T-helper 1 cell (primary cell): ENCODE measurements at places on chromosomes 6 and 20.

GRCh38 chr6:121688974-121689373 is 253.5 kb downstream of the GJA1 start:
- DNase-seq = no peak

DNA sequence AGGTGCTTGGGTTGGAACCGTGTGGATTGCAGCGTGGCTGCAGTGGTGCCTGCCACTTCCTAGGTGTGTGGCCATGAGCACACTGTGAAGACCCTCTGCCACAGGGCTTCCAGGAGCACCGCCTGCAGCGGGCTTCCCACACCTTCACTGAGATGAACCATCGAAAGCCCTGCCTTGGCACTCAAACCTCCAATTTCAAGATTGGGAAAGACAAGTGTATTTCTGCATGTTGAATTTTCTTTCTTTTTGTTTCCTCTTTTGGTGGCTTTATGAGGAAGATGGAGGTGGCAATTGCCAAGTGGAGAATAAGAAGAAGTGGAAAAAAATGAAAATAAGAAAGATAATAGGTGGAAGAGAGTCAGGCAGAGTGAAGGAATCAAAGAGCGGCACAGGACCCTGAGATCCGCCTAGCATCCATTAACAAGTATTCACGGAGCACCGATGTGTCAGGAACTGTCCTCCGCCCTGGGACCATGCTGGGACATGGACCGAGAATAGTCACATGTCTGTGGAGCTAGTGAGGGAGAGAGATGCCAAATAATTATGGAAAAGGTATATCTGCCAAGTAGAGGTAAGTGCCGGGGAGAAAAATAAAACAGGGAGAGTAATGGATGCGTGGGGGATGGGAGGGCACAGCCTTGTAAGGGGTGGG is 159.9 kb downstream of the BCAS1 start:
- DNase-seq = no peak

DNA sequence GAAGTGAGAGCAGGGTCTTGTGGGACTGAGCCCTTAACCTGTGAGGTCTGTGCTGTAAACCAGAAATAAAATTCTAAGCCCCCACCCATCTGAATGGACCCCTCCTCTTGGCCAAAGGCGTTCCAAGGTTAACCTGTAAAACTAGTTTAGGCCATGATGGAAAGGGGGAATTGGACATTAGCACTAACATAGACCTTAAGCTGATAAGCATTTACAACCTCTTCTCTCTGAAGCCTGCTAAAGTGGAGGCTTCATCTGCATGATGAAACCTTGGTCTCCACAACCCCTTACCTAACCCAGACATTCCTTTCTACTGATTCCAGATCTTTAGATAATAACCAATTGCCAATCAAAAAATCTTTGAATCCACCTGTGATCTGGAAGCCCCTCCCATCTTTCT is 25.8 kb downstream of the PIGT start:
- no peak for DNase-seq

DNA sequence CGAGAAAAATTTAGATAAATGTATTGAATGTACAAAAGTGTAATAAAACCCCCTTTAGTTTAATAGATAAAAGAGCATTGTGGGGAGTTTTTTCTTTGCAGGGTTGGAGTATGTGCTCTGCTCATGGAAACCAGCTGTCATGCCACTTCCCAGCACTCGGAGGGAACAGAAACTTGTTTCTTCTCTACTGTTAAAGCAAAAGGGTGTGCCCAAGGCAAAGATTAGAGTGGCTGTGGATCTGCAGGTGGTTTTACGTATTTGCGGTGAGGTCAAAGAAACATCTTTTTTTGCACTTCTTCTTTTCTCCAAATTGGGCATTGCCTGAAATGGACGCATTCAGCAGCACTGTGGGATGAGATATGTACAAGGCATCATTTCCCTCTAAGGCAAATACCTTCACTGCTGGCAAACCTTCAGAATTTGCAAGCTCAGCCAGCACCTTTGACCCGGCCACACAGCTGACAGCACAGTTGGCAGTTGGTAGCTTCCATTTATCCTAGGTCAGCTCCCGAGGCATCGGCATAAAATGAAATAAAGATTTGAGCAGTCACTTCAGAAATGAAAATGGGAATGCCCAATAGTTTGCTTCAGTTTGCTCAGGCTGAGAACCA is 178.4 kb upstream of the EYA4 start:
- DNase-seq = no peak

- no peak for DNase-seq
Observed at GRCh38 chr6:90424580-90424979, 127.9 kb upstream of the BACH2 start.

GRCh38 chr20:7859356-7859802 is 80.9 kb downstream of the HAO1 start:
- no peak for DNase-seq

GRCh38 chr6:81138236-81138635 is 614.2 kb downstream of the TENT5A start:
- no peak for DNase-seq

GRCh38 chr6:125714441-125715090 is 34.9 kb upstream of the HEY2 start:
- DNase-seq = no peak

DNA sequence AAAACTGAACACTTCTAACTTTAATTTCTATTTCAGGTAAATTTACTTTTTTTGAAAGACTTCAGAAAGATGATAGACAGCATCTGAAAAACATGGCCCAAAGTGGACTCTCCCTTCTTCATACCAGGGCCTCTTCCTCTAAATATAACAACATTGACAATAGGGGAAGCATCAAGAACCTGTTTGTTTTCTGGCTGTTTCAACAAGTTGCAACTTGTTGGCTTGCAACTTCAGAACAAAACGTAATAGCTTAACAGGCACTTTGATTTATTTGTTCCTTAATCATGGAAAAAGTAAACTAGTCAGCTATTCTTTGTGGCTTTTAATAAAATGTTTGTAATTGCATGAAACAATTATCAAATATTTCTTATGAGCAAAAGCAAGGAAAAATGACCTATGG is 34.3 kb downstream of the RGS17 start:
- no peak for DNase-seq

DNA sequence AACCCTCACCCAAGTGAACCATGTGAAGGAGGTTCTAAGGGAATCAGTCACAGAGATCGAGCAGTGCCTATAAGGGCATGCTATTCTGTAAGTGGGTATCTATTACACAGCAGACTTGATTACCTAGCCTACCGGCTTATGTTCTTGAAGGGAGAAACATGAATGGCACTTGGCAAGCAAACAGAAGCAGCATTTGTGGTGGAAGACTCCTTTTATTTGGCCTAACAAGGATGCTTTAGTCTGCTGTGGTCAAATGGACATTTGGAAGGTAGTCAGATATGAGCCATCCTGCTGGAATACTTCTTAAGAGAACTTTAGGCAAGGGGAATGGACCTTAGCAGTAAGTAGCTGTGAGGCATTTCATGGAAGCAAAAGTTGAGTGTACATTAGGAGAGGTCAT is 126.3 kb downstream of the COL12A1 start:
- no peak for DNase-seq

DNA sequence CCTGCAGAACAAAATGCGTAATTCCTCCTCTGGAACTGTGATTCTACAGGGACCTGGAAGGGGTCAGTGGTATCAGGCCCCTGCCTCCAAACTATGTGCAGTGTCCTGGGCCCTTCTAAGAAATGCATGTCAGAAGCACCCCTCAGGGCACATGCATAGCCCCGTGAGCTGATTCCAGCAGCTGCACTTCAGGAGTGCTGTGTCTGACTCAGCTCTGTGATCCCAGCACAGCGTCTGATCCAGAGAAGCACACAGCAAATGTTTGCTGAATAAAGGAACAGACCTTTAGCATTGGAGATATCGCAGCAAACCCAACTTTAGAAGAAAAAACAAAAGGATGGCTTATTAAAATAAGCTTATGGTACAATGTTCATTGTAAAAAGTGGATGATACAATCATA is 15.8 kb upstream of the MAFB start:
- DNase-seq = no peak

DNA sequence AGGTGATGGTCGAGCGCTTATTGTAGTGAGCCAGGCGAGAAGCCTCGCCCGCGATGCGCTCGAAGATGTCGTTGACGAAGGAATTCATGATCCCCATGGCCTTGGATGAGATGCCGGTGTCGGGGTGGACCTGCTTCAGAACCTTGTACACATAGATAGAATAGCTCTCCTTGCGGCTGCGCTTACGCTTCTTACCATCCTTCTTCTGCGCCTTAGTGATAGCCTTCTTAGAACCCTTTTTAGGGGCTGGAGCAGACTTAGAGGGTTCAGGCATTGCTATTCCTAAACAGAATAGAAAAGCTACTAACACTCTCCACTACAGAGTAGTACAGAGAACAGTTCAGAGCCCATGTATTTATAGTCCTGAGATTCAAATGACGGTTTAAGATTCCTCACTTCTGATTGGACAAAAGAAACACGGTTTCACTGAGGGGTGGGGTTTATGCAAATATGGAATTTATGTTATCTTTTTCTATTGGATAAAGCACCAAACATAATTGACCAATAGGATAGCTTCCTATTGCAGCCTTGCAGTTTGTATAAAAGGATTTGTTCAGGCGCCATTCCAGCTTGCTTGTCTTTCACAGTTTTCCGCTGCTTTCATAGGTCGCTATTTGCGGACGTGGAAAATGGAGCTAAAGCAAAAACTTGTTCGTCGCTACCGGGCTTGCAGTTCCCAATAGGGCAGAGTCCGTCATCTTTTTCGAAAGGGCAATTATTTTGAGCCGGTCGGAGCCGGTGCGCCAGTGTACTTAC is 43.7 kb upstream of the HFE start:
- peak; percentile 96 for DNase-seq

DNA sequence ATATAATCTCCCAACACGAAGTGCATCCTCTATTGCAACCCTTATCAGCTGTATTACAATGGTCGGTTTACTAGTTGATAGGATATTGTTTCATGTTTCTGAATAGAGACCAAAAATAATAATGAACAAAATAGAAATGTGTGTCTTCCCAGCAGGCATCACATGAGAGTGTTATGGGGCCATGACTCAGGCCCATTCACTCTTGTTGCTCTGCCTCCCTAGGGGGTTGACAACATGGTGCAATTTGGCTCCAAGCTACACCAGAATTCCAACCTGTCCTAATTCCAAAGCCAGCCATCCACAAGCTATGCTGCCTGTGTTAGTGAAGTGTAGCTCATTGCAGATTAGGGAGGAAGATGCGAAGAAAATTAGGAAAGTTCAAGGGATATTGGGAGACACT is 13.1 kb upstream of the SAYSD1 start:
- no peak for DNase-seq

DNA sequence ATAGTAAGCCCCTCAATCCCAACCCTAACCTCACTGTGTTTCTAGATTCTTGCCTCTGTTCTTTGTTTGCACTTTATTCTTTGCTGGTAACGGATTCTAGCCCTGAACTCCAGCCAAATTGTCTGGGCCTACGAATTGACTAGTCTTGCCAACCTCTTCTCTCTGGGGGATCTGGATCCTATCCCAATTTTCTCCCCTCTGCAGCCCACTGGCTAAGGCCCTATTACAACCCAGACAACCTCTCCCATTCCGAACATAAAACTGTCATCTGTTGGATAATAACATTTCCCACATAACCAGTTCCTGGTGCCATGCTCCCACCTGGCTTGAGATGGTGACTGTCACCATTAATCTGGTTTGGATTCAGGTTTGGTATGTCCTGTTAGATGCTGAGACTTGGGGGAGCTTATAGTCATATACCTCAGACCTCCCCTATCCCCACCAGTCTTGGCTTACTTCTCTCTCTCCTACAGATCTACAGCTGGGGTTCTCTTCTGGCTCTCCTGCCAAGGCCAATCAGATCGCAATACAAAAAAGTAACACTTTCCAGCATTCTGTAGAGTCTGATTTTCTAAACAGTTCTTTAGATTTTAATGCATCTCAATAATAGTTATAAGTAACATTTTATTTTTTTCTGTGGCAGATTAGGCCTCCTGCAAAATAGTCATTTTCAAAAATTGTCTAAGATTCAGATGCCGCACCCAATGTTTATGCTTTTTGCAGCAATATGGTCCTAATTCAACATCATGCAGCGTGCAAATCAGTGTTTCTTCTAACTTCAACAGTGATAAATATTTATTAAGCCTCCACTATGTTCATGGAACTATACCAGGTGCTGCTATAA is 29.8 kb upstream of the AHI1 start:
- DNase-seq = no peak

DNA sequence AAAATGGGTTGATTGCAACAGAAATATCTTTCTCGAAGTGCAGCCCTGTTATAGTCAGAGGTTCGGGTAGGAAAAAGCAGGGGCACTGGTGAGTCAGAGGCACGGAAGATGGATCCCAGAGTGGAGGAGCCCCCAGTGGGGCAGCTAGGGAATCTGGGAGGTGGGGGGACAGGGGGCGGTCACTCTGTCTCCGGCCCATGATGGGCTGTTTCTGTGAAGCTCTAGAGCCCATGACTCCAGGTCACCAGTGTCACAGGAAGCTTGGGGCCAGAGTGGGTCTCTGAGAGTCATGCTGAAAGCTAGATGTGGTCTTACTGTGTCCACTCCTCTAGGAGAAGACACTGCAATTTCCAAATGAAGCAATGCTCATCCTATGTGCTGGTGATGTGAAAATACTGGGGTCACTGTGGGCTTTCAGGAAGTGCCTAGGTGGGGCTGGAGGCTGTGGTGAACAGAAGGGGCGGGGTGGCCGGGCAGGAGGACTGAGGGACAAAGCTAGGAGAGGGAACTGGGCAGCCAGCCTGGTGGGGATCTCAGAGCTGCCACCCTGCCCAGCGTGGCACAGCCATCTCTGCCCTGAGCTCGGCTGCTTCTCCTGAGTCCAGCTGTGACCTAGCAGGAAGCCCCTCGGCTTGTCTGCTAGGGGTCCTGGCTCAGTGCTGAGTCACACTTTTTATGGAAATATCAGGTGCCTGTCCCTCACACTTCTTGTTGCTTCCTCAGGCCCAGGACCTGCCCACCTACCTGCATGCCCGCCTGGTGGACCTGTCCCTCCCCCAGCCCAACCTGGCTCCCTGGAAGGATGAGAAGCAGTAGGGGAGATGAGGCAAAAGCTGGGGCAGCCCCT is 54.2 kb downstream of the IRF4 start:
- DNase-seq = no peak

- DNase-seq = no peak
Observed at GRCh38 chr6:55167860-55168259, 6.5 kb upstream of the HCRTR2 start.

DNA sequence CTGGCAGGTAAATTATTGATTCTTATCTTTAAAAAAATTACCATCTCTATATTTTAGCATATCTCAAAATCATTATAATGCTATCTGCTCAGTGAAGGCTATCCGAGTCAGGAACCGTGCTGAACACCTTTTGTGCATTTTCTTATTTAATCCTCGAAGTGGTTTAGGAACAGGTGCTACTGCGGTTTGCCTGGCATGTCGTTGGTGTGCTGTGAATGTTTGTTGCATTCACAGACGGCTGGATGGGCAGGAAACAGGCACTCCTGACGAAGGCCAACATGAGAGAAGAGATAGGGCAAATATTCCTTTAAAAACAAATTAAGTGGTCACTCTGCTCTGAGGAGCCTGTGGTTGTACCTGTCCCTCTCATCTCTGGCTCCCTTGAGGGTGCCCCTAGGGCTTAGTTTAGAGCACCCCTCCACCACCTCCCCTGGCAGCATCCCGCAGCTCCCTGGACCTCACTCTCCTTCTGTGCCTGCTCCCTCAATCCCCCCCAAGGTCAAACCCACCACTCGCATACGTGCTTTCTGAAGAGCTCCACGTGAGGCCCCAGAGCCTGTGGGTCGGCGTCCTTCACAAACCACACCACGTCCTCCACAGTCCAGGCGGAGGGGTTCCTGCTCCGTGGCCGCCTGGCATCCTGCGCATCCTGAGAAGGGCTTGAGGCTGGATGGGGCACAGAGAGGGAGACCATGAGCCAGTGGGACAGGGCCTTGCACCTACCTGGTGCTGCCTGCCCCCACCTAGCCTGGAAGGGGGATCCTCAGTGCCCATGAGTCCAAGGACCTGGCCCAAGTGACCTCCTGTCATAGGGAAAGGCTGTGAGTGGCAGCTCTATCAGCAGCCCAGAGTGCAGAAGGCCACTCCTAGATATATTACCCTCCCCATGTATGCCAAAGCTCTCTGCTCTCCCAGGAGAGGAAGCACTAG is 116.5 kb downstream of the SCML4 start:
- no peak for DNase-seq
